ENCODE measurements at places on chromosomes 7 and 10.

- no peak for DNase-seq
Measured at GRCh38 chr7:138713191-138713590, 12.0 kb upstream of the SVOPL start.

GRCh38 chr10:118595598-118596425 is at the start of gene PRLHR:
Gene PRLHR, minus strand, starts transcription at chr10:118595648. Its CDS starts 404 bp downstream, at chr10:118595244.
- DNase-seq = no peak

- DNase-seq = no peak
Measured at GRCh38 chr7:135980012-135980551, 2.9 kb upstream of the MTPN start.

DNA sequence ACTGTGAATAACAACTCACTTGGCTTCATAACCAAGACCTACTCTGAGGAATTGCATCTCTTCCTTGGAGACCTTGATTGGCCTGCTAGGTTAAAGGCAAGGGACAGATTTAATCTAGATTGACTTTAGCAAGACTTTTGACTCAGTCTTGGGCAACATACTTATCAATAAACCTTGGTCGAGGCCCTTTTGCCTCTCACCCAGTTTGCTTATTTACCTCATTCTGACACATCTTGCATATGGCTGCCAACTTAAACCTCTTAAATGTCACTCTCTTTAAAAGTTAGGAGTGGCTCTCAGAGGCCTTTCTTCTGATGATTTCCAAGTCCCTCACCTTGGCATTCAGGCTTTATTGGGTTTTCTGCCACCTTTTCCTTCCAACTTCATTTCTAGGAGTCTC is 124.5 kb downstream of the BAMBI start:
- DNase-seq = no peak

DNA sequence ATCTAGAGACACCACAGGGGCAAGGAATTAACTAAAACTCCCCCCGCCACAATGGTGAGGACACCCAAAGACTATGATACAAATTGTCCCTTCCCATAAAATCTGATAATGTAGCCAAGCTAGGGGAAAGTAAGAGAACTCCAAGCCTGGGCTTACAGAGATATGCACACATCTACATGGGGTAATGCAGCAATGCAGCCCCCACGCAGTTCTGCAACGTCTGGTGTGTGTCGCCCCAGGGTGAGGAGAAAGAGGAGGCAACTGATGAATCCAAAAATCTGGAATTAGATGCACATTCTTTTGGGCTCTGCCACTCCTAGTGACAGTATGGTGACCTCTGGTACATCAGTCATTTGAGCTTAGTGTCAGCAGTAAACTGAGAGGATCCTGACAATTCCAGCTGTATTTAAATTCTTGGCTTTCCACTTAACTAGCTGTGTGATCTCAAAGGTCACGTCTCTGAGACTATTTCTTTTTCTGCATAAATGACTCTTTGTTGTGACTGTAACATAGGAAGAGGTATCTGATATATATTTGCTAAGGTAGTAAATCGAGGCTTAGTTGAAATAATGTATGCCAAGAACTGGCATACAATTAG is 51.5 kb downstream of the PIP4K2A start:
- no peak for DNase-seq

GRCh38 chr7:97006055-97006815 is 882 bp downstream of the DLX6 start:
- no peak for DNase-seq

GRCh38 chr10:90960355-90960814 is 39.5 kb upstream of the ANKRD1 start:
- no peak for DNase-seq

DNA sequence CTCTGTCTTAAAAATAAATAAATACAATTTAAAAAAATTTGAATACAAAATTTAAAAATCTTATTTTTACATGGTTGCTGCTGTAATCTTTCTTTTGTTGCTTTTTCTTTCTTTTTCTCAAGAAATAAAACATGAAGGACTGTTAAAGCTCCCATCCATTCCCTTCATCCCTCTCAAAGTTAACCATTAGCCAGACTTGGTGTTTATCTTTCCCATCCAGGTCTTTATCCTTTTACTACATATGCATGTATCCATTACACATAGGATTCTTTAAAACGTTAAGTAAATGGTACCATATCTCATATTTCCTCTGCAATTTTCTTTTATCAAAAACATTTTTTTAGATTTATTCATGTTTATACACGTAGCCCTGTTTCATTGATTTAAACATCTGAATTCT is 70.1 kb downstream of the CREB3L2 start:
- DNase-seq = no peak

- no peak for DNase-seq
Measured at GRCh38 chr7:37531225-37531624, 82.6 kb upstream of the ELMO1 start.

DNA sequence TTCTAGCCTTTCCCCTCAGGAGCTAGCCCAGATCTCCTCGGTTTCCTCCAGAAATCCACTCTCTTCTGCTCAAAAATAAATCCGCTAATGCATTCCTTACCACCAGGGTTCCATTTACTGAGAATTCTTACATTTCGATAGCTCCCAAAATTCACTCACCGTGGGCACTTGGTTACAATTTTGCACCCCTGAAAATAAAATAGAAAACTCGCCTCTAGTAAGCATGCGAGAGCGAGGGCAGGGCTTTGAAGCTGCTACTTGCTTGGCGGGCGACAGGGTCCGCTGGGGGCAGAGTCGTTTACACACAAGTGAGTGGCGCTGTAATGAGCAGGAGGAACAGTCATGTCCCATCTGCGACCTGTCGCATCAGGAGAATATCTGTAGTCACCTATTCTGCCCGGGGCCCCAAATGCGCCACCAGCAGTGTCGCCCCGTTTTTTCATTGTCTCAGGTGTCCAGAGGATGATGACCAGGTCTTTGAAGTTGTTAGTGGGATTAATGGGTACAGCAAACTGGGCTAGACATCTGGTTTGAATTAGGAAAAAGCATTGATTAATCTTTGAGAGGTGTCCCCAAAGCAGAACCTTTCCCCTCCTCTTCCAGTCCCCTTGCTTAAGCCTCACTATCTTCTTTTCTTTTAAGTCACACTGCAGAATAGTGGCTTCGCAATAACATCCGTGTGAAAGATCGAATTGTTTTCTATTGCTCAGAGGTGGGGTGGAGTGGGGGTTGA is 1.2 kb upstream of the MEOX2 start:
- no peak for DNase-seq

GRCh38 chr7:107631588-107632491 is 28.8 kb upstream of the SLC26A4 start:
- no peak for DNase-seq

- no peak for DNase-seq
Measured at GRCh38 chr10:121276046-121276445, 322.2 kb downstream of the FGFR2 start.

DNA sequence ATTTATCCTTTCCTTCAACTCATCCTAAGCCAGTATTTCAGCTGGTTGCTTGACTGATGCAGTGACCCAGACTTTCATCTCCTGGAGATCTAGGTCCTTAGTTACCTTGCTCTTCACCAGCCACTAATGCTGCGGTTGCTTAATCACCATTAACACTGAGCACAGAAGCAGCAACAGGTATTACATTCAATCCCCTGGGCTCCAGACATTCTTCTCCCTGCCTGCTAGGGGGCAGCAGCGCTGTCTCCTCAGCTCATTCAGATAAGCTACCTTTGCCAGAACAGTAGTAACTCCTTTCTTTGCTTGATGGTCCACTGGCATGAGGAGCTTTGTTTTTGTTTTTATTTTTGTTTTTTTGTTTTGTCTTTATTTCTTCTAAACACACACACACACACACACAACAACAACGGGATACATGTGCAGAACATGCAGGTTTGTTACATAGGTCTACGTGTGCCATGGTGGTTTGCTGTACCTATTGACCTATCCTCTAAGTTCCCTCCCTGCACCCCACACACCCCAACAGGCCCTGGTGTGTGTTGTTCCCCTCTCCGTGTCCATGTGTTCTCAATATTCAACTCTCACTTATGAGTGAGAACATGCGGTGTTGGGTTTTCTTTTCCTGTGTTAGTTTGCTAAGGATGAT is 1043.2 kb upstream of the C7orf33 start:
- DNase-seq = no peak

DNA sequence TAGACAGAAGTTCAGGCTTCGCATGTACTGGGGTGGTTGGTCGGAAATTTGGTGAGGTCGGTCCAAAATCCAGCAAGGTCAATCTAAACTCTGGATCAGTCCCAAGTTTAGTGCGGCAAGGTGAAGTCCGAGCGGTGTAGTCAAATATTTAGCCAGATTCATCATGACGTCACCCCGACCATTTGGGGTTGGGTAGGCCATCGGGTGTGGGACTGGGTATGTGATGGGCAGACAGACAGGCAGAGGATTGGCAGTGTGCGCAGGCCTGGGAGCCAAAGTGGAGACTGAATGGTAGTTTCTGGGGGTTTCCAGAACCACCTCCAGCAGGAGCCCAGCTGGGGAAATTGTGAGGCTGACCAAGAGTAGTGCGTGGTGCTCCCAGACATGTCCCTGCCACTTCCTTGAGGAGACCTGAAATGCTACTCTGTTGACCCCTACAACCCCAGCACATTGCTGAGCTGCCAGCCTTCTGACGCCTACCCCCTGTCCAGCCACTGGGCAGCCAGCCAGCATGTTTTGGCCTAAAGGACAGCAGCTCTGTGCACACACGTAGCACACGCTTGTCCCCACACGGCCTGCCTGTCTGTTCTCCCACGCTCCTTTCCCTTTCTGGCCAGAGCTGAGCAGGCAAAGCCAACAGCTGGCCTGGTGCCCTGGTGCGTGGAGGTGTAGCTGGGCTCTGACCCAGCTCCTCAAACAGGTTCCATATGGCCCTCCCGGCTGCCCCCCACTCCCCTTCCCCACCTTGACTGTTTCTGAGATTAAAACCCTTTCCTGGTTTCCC is 55.9 kb downstream of the FAM241B start:
- DNase-seq = no peak

GRCh38 chr10:29144126-29144525 is 144.7 kb upstream of the LYZL1 start:
- DNase-seq = no peak

DNA sequence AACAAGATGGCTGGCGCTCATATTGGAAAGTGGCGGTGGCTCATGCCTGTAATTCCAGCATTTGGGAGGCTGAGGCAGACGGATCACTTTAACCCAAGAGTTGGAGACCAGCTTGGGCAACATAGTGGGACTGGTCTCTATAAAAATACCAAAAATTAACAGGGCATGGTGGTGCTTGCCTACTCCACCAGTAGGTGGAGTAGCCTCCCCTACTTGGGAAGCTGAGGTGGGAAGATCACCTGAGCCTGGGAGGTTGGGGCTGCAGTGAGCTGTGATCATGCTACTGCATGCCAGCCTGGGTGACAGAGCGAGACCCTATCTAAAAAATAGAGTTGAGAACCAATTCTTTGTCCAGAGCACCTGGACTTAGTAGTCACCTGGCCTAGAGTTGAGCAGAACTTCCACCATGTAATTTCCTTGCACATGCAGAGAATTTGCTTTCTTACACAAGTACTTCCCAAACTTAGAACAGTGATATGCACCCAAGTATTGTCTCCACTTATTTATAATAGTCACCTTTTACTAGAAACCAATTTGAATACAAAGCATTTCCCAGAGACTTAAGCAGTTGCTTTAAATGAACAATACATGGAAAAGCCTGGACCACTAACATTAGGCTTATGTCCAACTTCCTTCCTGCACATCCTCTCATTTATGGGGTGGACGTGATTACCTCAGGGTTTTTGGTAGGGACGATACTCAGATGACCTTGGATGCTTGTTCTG is 15.9 kb downstream of the LAMB4 start:
- DNase-seq = no peak

DNA sequence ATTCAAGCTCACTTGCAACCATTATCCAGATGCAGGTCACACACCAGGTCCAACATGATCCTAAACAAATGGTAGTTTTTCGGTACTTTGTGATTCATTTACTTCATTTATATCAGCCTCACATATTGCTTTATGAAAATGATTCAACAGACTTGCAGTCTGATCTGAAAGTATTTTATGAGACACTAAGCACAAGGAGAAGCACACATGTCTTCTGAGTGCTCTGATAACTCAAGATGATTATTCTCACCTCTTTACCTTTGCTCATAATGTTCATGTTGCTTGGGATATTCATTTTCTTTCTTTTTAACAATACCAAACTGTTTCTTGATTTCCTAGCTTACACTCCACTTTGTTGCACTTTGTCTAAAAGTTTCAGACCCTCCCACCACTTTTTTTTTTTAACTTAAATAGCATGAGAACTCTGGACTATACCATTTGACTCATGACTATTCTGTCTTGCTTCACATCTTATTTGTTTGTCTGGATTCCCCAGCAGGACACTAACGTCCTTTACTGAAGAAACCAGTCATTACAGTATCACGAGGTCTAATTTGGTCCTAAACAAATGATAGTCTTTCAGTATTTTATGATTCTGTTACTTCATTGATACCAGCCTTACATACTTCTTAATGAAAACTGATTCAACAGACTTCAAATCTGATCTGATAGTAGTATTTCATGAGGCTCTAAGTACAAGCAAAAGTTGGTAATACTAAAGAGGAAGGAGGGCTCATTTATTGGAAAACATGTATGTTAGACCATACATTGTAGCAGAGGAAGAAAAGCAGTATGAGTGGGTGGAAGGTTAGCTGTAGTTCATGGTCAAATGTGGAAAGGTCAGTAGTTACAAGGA is 171.8 kb upstream of the AHR start:
- DNase-seq = no peak

Data from cortex of kidney (tissue), 1 donor.